Stimulated activated CD4-positive, alpha-beta T cell treated with anti-CD3 and anti-CD28 coated beads, TNF-alpha, amount 100 ng/mL, for 1 hour (primary cell): ENCODE measurements at places on chromosomes 2 and 18.

GRCh38 chr2:111025288-111025687 lies 95.4 kb upstream of the BCL2L11 start:
- no peak for DNase-seq

DNA sequence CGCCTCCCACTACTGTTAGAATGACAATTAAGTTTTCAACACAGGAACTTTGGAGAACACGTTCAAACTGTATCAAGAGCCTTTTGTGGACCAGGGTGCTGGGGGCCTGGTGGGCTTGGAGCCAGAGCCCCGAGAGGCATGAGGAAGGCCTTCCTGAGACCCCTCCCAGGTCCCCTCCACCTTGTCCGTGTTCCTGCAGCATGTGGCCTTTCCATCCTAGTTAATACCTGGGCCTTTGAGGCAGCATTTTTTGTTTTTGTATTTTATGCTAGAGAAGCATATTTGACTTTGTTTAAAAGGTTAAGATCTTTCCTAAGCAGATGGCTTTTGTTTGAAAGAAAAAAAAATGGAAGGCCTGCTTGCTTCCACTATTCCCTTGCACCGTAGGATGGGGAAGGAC lies 68.0 kb downstream of the INPP4A start:
- DNase-seq = no peak

GRCh38 chr2:150528861-150529801 lies 41.7 kb upstream of the RND3 start:
- no peak for DNase-seq

GRCh38 chr2:104388296-104388695 lies 465.6 kb upstream of the POU3F3 start:
- DNase-seq = no peak

GRCh38 chr2:19878268-19879046 lies 23.3 kb downstream of the TTC32 start:
- no peak for DNase-seq

- no peak for DNase-seq
Measured at GRCh38 chr18:79606621-79607331, 72.8 kb upstream of the CTDP1 start.

DNA sequence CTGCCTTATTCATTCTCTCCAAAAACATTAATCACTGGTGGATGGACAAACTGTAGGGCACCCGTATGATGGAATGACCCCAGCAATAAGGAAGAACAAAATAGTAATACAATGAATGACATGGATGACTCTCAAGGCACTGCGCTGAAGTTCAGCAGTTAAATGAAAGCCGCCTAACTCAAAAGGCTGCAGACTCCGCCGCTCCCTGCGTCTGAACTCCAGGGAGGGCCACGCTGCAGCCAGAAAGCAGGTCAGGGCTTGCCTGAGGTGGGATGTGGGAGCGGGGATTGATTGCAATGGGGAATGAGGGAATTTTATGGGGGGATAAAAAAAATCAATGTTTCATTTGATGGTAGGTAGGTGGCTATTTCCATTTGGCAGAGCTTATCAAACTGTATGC lies 86.5 kb upstream of the LAPTM4A start:
- no peak for DNase-seq

DNA sequence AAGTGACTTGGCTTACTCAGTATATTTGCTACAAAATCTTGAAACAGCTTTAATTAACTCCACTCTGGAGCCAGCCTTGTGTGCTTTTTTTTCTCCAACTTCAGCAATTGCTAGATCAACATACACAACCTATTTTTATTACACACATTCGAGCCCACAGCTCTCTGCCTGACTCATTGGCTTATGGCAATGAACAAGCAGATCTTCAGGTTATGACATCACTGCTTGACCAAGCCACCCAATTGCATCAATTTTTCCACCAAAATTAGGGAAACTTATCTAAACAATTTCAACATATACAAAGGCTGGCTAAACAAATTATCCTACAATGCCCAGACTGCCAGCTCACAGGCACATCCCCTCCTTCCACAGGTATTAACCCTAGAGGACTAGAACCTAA lies 39.6 kb upstream of the PDK1 start:
- no peak for DNase-seq

- no peak for DNase-seq
Measured at GRCh38 chr18:33751613-33752221, 173.7 kb downstream of the ASXL3 start.

DNA sequence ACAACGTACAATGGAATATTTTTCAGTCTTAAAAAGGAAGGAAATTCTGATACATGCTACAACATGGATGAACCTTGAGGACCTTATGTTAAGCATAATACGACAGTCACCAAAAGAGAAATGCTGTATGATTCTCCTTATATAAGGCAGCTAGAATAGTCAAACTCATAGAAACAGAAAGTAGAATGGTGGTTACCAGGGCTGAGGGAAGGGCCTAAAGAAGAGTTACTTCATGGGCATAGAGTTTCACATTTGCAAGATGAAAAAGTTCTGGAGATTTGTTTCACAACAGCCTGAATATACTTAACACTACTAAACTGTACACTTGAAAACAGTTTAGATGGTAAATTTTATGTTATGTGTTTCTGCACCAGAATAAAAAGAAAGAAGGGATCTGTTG lies 113.3 kb downstream of the GALNT1 start:
- no peak for DNase-seq

- no peak for DNase-seq
Measured at GRCh38 chr18:54774981-54775665, 53.2 kb upstream of the RAB27B start.

GRCh38 chr2:85288244-85288725 lies 39.5 kb downstream of the TGOLN2 start:
- no peak for DNase-seq

DNA sequence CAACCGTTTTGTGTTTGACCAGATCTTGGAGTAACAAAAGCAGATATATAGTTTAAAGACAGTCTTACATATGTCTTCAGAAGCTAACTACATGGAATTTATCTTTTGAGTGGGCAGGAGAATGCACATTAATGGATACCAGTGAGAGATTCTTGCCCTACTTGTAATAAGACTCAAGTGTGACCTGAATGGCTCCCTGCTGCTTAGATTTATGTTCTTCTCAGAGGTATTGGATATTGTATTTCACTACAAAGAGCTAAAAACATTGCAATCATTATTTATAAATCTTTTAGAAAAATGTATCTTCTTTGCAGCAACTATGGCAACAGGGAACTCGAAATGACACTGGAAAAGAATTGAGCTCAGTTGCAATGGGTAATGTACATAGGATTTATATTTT lies 227.7 kb downstream of the LRRTM4 start:
- DNase-seq = no peak

- DNase-seq = no peak
Measured at GRCh38 chr2:238700117-238700457, 147.8 kb upstream of the TWIST2 start.

- DNase-seq = no peak
Measured at GRCh38 chr2:53583583-53583982, 184.0 kb upstream of the CHAC2 start.

- DNase-seq = no peak
Measured at GRCh38 chr2:14944562-14945346, 312.2 kb downstream of the LRATD1 start.

DNA sequence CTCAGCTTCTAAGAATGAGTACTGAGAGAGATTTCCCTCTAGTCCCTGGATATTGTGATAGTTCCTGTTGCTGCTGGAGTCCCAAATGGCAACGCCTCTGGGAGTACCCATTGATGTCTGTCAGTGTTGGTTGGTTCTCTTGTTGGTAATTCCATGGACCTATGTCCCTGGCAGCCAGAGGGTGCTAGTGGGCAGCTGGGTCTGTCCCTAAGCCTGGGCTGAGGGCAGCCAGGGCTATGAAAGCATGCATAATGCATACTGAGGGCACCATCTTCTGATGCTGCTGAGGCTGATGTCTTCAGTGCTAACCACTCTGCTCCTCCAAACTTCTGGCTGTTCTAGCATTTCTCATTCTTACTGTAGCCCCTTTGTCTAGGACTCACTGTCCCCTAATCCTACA lies 35.9 kb downstream of the NABP1 start:
- DNase-seq = no peak

- no peak for DNase-seq
Measured at GRCh38 chr18:12520442-12520992, 112.8 kb downstream of the PRELID3A start.

DNA sequence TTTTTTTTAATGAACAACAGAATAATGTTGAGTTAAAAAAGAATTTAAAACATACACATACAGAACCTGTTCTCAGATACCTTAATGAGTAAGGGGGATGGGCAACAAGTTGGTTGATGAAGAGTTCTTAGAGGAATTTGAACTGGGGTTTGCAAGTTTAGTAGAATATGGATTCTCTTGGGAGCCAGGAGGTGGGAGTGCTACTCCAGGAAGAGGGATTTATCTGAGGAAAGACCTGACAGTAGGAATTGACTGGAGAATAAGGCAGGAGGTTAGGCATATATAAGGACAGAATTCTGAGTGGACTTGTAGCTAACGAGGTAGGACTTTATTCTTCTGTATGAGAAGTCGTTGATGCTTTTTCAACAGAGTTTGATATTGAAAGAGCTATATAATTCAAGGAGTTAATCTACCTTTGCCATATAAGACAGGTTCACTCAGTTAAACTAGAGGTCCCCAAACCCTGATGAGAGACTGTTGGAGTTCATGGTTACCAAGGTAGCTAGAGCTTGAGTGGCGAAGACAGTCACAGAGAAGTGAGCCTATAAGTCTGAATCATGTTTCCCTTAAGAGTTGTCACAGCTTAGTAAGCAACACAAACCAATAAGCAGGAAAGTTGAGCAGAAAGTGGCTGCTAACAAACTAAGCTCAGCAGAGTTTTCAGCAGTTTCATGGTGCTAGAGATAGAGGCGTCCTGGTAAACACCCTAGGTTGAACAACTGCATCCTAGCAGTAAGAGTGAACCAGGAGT lies 88.2 kb downstream of the NCOA1 start:
- no peak for DNase-seq

GRCh38 chr2:31002537-31003150 lies 135.6 kb downstream of the GALNT14 start:
- DNase-seq = no peak

- DNase-seq = no peak
Measured at GRCh38 chr2:224838335-224838734, 122.2 kb upstream of the CCDC195 start.

DNA sequence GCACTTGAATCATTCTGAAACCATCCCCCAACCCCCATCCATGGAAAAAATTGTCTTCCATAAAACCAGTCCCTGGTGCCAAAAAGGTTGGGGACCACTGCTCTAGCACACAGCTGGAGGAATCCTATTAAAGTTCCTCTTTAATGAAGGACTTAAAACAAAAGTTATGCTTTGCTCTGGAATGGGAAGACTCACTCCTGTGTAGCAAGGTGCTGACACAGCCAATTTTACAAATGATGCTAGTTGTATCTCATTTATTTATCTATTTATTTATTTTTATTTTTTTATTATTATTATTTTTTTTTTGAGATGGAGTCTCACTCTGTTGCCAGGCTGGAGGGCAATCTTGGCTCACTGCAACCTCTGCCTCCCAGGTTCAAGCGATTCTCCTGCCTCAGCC lies 58.9 kb upstream of the NDUFV2 start:
- DNase-seq = no peak

DNA sequence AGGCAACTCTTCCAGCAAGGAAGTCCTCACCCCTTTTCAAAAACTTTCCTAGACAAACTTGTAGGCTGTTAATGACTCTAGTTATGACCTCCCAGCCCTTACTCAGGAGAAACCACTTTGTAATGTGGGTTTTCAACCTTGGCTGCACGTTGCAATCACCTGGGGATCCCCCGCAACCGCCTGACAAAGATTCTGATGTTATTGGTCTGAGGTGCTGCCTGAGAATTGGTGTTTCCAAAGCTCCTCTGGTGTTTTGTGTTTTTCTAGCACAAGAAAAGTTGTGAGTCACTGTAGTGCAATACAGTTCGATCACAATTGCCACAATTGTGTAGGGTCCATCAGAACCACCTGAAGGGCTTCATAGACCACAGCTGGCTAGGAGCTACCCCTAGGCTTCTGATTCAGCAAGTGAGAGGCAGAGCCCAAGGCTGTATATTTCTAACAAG lies 121.6 kb downstream of the SP100 start:
- no peak for DNase-seq

GRCh38 chr2:20429528-20429927 lies 17.3 kb upstream of the RHOB start:
- no peak for DNase-seq

DNA sequence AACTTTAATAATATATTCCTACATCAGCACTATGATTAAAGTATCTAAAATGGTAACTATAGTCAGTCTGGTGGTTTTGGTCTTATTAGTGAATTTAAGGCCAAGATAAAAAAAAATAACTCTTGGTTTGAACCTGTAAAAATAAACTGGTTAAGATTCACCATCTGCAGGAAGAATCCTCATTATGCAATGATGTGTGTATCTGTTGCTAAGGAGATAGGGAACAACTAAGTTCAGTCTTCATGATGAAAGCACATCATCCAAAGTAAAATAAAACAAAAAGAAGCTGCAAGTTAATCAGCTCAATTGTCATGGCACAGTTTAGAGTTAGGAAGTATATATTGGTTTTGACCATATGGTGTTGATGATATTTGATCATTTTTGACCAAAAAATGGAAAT lies 466.0 kb downstream of the NYAP2 start:
- no peak for DNase-seq

DNA sequence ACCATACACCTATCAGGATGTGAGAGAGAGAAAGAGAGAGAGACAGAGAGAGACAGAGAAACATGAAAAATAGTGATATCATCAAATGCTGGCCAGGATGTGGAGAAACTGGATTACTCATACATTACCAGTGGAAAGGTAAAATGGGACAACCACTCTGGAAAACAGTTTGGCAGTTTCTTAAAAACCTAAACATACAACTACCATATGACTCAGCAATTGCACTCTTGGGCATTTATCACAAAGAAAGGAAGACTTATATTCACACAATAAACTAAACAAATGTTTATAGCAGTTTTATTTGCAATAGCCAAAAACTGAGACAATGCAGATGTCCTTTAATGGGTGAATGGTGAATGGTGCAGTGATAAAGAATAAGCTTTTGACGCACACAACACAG lies 29.1 kb downstream of the SLC4A3 start:
- no peak for DNase-seq

DNA sequence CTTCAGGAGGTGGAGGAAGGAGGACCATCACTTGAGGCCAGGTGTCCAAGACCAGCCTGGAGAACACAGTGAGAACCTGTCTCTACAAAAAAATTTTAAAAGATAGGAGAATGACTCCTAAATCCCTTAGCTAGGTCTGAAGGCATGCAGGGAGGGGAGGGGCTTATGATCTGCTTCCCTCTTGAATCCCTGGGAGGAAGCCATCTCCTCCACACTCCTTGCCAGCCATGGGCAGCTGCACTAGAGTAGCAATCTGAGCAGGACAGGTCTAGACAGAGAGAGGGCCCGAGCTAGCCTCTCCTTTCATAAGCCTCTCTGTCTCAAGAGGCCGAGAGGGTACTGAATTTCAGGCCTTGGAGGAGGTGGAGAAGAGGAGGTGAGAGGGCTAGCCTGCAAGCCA lies 42.5 kb downstream of the DAPL1 start:
- DNase-seq = no peak

- DNase-seq = no peak
Measured at GRCh38 chr2:9990736-9991135, 39.2 kb downstream of the GRHL1 start.
